ENCODE measurements at places on chromosomes 5 and 9.

- no peak for DNase-seq
Observed at GRCh38 chr9:27519466-27520465, 4.3 kb upstream of the IFNK start.

DNA sequence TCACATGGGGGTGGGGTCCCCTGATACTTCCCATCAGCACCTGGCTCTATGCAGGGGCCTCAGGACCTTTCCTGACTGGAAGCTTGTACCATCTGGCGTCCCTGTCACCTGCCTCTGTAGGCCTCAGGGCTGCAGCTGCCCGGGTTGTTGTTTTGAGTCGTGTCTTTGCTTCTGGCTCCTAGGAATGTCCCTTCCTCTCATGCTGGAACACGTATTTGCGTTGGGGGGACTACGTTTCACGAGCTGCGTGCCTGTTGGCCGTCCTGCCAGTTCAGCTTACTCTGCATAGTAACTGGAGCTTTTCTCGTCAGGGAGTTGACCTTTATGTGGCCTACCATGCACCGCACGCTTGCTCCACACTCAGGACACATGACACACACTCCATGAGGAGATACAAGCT, 54.9 kb upstream of the IRX4 start:
- no peak for DNase-seq

DNA sequence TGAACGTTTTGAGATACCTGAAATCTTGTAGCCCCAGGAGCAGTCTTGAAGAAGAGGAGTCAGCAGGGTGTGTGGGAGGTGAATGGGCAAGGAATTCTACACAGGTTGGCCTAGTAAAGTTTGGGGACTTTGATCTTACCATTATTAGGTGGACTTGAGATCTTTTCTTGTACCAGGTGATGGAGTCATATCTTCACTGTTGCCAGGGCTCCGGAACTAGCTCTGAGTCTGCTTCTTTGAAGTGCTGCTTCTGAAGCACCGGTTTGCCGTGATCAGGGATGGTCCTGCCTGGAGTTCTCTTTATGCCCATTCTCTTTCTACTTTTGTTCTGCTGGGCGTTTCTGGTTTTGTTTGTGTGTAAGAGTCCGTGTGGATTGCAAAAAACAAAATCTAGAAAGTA, 27.4 kb downstream of the RCL1 start:
- DNase-seq: no peak

- DNase-seq: peak; percentile 34
Observed at GRCh38 chr9:21402386-21403251, 6.3 kb upstream of the IFNA8 start.

GRCh38 chr5:76855961-76856360, 6.1 kb downstream of the S100Z start:
- DNase-seq: no peak

DNA sequence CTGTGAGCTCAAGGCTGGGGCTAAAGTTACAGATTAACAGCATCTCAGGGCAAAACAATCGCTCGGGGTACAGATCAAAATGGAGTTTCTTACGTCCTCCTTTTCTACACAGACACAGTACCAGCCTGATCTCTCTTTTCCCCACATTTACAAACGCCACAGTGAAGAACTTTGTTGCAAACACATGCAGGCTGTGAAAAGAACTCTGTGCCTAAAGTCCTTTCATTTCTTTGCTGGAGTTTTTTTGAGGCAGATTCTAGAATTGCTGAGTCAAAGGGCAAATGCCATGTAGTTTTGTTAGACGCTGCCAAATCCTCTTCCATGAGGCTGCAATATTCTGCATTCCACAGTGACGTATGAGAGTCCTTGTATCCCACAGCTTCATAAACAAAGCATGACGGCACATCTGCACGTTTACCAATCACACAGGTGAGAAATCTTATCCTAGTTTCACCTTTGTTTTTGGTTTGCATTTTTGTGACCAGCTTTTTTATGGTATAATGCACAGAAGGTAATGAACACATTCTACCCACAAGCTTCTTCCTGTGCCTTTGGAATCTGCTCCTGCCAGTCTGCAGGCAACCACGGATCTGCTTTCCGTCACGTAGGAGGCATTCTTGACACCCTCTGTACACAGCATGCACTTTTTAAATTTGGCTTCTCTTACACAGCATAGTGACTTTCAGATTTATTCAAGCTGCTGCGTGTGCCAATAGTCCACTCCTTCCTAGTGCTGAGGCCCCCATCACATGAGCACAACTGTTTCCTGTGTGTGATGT, 44.6 kb upstream of the LPCAT1 start:
- peak; percentile 66 for DNase-seq

DNA sequence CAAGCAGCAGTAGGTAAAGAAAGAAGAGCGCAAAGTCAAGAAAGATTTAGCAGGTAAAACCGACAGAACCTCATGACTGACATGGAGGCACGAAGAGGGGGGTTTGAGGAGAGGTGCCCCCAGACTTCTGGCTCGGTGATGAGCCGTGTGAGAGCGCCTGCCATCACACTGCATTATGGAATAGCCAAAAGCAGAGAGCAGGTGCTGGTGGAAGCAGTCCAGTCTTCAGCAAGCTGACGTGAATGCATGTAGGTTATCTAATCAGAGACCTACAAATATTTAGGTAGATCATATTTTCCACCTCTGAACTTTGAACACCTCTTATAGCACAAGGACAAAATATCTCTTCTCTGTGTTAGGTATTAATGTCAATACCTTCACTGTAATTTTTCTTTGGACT, 68.4 kb downstream of the RNF130 start:
- DNase-seq: no peak

DNA sequence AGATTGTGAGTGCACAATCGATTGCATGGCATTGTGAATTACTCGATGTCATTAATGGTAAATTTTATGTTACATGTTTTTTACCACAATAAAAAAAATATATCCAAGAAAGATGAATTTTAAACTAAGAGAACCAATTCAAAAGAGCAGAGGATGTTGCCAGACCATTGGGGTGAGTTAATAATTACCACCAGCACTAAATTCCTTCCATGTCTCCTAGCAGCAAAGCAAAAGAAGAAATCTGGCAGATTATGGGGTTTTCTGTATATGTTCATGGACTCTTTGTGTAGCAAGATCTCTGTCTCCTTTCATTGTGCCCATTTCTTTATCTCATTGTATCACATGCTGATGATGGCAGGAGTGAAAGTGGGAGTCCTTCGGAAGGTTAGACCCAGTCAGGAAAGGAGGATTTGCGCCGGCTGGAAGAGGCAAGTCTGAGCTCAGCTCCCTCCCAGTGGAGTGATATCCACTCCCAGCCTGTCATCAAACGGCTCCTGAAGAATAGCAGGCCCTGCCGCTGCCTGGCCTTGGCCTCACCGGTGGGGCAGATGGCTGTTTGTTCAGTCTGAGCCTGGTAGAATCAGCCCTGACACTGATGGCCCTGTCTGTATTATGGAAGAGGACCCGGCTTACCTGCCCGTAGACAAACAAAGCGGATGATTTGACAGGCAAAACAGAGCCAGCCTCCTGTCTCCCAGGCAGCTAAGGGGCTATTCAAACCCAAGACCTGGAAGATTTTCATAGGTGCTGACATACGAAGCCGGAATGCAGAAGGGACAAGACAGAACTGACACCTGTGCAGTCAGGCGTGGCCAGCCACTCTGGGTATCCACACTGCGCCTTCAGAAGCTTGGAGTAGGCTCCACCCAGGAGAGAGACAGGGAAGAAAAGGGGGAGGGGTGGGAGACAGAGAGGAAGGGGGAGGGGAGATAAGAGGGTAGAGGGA, 21.9 kb upstream of the FOXE1 start:
- no peak for DNase-seq

- no peak for DNase-seq
Observed at GRCh38 chr5:91494447-91494996, 111.4 kb upstream of the ARRDC3 start.

DNA sequence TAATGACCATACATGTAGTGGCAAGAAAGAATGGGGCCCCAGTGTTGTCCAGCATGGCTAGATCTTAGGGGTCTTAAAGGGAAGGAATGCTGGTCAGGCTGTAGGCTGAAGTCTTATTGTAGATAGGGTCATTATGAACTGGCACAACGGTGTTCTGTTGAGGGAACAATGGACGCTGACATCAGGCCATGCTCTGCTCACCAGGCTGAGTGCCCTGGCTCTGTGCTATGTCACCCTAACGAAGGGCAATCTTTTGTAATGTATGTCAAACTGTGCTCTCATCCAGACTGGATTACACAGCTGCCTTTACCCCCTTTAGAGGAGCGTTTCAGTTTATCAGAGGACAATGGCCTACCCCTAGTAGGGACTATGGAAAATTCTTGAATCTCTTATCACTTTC, 14.6 kb upstream of the ZNF608 start:
- DNase-seq: no peak

DNA sequence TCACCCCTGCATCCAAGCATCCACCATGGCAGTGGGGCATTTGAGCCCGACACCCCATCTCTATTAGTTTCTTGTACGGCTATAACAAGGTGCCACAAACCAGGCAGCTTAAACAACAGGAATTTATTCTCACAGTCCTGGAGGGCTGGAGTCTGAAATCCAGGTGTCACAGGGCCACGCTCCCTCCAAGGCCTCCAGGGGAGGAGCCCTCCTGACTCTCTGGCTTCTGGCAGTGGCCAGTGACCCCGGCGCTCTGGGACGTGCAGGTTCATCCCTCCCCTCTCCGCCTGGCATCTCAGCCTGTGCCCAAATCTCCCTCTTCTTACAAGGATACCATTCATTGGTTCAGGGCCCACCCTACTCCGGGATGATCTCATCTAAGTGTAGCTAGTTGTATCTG, 394.5 kb upstream of the IRX1 start:
- DNase-seq: no peak

- DNase-seq: no peak
Observed at GRCh38 chr9:116337015-116337414, 183.4 kb downstream of the PAPPA start.

- DNase-seq: peak; percentile 85
Observed at GRCh38 chr5:71830681-71831539, 111.8 kb downstream of the CARTPT start.

DNA sequence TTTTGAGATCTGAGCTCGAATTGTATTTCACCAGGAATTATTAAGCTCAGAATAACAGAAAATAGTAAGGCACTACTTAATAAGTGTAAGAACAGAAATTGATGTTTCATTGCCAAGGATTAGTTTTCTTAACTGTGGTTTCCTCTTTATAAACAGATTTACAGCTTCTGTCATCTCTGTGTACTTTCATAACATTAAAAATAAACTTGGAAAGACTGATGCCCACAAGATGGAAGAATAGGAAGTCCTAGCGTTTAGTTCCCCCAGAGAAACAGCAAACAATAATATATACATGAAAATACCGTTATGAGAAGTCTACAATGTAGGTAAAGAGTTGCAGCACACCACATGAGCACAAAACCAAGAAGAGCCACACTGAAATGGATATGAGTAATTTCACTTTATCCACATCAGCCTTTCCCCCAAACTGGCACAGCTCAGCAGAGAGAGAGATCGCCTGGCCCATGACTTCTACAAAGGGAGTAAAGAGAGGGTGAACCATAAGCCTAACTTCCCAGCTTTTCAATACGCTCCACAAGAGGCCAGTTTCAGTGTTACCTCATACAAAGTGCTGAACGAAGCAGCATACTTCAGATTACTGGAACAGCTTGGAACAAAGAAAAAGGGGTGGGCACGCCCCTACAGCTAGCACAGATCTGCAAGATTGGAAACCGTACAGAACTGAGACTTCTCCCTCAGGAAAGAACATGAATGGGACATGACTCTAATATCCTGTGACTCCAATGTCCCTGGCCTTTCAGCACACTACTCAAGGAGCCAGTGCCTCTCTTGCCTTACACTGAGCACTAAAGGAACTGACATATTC, 75.4 kb downstream of the EMB start:
- DNase-seq: no peak

DNA sequence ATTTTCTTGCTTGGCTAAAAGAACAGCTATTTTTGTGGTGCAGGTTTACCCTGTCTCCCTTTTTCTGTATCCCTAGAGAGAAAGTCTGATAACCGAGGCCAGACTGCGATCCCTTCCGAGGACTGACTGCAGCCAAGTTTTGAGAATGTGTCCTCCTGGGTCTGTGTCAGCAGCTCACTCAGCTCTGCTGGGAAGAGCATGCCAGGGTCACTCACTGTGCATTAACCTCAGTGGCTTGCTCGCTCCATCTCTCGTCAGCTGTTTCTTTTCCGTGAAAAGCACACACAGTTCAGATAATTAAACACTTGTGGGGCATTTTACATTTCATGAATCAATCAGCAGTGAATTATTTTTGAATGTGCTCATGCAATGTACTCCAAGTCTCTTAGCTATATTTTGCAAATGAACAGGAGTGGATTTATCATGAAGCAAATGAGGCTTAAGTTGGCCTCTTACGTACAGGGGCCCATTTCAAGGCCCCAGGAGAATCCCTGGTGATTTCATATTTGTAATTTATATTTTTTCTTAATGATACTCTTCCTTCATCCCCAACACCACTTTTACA, 252.1 kb downstream of the SMARCA2 start:
- peak; percentile 32 for DNase-seq

- no peak for DNase-seq
Observed at GRCh38 chr5:17190799-17191391, 26.5 kb upstream of the BASP1 start.

Measured in right hindlimb (tissue), 1 donor.